Activated T-cell treated with anti-CD3 and anti-CD28 coated beads, Interleukin-2, amount 50 U/mL, for 24 hours (primary cell): ENCODE measurements at places on chromosomes 6 and 20.

DNA sequence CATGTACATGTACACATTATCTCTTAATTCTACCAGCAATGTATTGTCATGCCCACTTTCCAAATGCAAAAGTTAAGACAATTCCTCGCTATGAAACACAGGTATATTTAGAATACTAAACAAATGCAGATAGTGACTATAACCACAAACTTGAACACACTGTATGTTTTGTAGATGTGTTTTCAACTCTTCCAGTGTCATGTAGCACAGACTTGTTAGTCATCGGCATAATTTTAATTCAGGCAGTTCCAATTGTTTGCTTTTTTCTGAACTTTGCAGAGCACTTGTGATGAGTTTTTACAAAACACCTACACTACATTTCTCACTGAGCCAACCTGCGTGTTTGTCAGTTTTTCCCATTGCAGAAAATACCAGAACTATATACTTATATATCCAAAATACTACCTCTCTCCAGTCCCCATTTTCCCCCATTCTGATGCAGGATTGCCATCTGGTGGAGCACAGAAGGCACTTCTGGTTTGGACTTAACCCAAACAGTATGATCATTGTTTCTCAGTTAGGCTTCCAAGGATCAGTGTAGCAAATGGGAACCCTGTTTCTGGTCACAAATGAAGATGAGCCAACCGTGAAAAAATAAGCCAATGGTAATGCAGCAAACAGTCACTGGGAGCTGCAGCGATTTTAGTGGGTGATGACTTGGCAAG lies 143.4 kb downstream of the ADGRB3 start:
- no peak for DNase-seq

GRCh38 chr6:166959911-166960608 lies 3.7 kb upstream of the RNASET2 start:
- no peak for DNase-seq

DNA sequence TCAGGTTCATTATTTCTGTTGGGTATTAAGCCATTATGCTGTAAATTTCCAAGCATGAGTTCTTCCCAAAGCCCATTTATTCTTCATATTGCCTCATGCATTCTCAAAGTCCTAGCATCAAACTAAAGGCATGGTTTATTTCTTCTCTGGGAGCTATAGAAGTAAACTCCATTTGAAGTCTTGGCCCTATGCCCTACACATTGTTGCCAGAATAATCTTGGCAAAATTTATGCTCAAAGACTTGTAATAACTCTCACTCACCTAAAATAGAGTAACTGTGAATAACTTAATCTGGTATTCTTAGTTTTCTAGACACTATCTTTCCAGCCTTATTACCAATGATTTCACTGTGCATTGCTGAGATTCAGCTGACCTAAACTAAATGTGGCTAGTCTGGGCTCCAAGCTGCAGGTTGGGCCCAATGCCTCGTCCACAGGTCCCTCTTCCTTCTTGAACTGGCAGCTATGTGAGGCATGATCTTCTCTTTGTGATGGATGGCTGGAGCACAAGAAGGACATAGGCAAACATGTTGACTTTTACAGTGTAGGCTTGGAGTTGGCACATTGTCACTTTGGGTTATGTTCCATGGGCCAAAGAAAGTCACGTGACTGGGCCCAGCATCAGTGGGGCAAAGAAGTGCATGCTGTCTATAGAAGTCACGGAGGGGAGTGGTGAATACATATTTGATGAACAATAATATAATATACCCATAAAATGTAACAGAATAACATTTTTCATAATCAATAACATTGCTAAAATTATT lies 39.1 kb upstream of the ANKEF1 start:
- no peak for DNase-seq

DNA sequence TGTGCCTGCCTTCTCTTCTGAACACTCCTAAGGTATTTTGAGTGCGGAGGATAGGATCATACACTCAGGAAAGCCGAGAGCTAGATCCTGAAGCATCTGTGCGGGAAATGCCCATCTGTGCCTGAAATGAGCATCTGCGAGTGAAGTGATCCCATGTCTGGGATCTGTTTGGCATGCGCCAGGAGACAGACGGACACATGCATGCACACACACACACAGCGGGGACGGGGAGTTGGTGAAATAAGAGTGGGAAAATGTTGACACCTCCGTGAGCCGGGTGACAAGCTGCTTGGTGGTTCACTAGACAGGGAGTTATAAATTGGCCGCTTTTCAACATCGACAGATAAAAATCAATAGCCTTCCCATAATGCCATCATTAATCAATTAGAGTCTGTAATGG lies 13.8 kb downstream of the SYNJ2 start:
- no peak for DNase-seq
